Left colon (tissue), 2 donors: ENCODE measurements at places on chromosomes 7 and 10. TPM values are rescaled to one million over a fixed set of nuclear protein-coding genes. Genes with fewer than 3 reads are reported as not detected.

GRCh38 chr10:58512491-58513187, at the start of gene BICC1:
Gene BICC1 (plus strand): TSS chr10:58512872. CDS start chr10:58513144, 272 bp downstream.
- DNase-seq = peak; percentile 31

DNA sequence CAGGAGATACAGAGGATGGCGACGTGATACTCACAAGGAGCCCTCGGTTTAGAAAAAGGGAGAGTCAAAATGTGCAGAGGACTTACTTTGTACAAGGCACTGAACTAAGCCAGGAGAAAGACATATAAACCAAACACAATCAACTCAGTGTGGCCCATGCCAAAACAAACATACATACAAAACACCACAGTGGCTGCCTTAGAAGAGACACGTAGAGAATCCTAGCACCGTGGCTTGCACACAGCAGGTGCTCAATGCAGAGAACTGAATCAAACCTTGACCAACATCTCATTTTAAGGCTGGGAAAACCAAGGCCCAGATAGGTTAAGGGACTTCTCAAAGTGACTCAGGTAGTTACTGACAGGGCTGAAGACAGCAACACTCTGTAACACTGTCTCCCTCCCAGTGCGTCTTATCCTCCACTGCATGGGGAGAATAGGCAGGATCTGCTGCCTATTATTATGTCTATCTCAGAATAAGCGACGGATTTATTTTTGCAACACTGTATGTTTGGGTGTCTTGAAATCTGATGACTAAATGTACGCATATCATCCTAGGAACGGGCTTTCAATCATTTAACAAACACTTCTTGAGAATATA, 11.0 kb downstream of the SORBS1 start:
- DNase-seq = no peak

DNA sequence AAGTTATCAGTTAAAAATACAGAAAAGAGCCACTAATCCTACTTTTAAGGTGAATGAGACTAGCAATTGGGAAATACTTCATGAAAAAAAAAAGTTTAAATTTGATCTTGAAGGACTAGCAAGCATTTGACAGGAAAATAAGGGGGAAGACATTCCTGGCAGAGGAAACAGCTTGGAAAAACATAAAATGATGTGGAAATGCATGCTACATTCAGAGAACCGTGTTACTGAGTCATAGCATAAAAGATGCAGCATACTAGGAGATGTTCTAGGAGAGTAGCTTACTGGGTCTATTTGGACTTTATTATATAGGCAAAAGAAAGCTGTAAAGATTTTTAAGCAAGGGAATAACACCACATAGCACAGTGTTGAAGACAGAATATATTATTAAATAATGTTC, 108.6 kb upstream of the COL1A2 start:
- DNase-seq = no peak

- DNase-seq = no peak
These were observed 28.4 kb upstream of the FAM204A start for GRCh38 chr10:118370499-118370898.

GRCh38 chr7:34133983-34134782, 228.8 kb downstream of the BMPER start:
- no peak for DNase-seq

GRCh38 chr7:70132226-70132851, 534.1 kb downstream of the AUTS2 start:
- no peak for DNase-seq

GRCh38 chr7:1227071-1227804, 5.4 kb upstream of the UNCX start:
- DNase-seq = no peak

- no peak for DNase-seq
These were observed 533.5 kb downstream of the PTPRN2 start for GRCh38 chr7:158054081-158054480.

- no peak for DNase-seq
These were observed 37.4 kb upstream of the MEOX2 start for GRCh38 chr7:15723841-15724240.

DNA sequence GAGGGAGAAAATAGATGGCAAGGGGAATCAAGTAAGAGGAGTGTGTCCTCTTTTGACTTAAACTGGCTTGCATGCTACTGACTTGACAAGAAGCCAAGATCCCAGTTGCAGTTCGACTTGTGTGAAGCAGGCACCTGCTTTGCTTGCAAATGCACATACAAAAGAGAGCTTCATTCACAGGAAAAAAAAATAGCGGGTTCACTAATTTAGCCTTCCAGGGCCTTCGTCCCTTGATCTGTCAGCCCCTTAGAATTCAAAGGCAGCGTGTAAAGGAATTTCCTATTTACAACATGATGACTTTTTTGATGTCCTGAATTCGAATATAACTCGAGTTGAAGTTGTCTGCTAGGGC, 192.1 kb downstream of the CELF2 start:
- no peak for DNase-seq

GRCh38 chr7:155287284-155287935, 10.3 kb upstream of the INSIG1 start:
- no peak for DNase-seq

- DNase-seq = no peak
These were observed 125.9 kb downstream of the GRK5 start for GRCh38 chr10:119333146-119333792.

DNA sequence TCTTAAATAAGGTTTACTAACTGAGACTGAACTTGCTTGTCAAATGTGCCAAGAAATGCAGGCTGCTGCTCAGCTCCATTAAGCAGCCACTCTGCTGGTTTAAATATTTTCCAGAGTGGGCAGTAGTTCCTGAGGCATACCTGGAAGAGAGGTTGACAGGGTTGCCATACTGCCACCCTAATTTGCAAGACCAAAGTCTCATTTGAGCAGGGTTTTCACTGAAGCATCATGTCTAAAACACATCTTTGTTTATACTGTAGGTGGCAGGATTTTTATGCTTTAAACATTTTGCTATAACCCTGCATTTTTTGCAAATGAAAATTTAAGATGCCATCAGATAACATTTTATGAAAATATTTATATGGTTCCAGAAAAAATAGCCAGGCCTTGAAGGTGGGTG, 618.0 kb upstream of the LRRTM3 start:
- no peak for DNase-seq

Gene JAZF1
- total RNA-seq = 8.3 TPM

Gene JCAD
- total RNA-seq = 24.7 TPM

Gene UCN3
- 4.5 TPM for total RNA-seq

Gene ARHGAP12
- total RNA-seq = 38.2 TPM
